ENCODE measurements at places on chromosomes 13 and 19. TPM values are rescaled to one million over a fixed set of nuclear protein-coding genes. Genes with fewer than 3 reads are reported as not detected.

The PIK3R2 gene
- total RNA-seq = 36.2 TPM

The IGFLR1 gene
- 3.8 TPM for total RNA-seq

The PAF1 gene
- 24.8 TPM for total RNA-seq

The KLK13 gene
- total RNA-seq = 9.3 TPM

The ZNF135 gene
- 13.5 TPM for total RNA-seq

The RFPL4AL1 gene
- total RNA-seq = not detected

The SSC5D gene
- total RNA-seq = 8.4 TPM

The PCP2 gene
- total RNA-seq = 2.1 TPM

The NOTCH3 gene
- total RNA-seq = 64.1 TPM

The ZNF888 gene
- total RNA-seq = 6.9 TPM

The FXYD1 gene
- total RNA-seq = 27.5 TPM

The ANKRD24 gene
- 1.1 TPM for total RNA-seq

The AMER2 gene
- total RNA-seq = 2.0 TPM

The TUBB4A gene
- 2.1 TPM for total RNA-seq

The MAP4K1 gene
- total RNA-seq = 9.8 TPM

The ZNF225 gene
- total RNA-seq = 9.8 TPM

The FBXO27 gene
- total RNA-seq = 2.8 TPM

The CEACAM7 gene
- 0.37 TPM for total RNA-seq

The TBXA2R gene
- 2.8 TPM for total RNA-seq

The VN1R2 gene
- not detected for total RNA-seq
